ENCODE measurements at places on chromosomes 2 and 18.
A peak's percentile ranks its signal among the peaks of the same experiment; 100 is the strongest.

DNA sequence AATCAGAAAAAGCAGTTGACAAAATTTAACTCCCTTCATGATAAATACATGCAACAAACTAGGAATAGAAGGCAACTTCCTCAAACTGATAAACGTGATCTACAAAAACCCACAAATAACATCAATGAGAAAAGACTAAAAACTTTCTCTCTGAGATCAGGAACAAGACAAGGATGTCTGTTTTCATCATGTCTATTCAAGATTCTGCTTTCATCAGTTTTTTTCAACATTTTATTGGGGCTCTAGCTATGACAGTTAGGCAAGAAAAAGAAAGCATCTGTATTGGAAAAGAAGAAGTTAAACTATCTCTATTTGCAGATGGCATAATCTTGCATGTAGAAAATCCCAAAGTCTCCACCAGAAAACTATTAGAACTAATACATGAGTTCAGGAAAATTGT is 12.3 kb upstream of the CHST10 start:
- DNase-seq, result no peak

DNA sequence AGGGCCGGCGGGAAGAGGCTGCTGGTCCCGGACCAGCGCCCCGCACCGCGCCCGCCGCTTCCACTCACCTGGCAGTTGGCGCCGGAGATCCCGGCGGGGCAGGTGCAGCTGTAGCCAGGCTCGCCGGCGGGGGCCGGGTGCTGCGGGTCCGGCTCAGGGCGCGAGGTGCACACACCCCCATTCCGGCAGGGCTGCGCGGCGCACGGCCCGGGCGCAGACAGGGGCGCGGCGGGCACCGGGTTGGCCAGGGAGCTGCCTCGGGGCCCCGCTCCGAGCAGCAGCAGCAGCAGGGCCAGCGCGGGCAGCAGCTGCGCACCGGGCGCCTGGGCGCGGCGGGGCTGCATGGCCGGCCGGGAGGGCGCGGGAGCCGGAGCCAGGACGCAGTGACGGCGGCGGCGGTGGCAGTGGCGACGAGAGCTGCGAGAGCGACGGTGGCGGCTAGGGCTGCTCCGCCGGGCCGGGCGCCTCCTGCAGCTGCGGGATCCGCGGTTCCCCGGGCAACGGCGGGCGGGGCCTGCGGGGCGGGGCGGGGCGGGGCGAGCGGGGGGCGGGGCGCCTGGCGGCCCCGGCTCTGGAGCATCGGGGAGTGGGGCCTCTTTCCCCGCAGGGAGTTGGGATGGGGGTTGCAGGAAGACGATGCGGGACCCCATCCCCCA is at the start of gene DNER:
Gene DNER, minus strand, starts transcription at position 476 of the 656 bp plus-strand sequence. Its CDS starts 132 bp downstream, at position 344.
- DNase-seq, result peak; percentile 68

- no peak for DNase-seq
Measured at GRCh38 chr2:180872255-180872654, 108.2 kb upstream of the UBE2E3 start.

GRCh38 chr18:9869715-9870430 is 15.9 kb upstream of the TXNDC2 start:
- no peak for DNase-seq

DNA sequence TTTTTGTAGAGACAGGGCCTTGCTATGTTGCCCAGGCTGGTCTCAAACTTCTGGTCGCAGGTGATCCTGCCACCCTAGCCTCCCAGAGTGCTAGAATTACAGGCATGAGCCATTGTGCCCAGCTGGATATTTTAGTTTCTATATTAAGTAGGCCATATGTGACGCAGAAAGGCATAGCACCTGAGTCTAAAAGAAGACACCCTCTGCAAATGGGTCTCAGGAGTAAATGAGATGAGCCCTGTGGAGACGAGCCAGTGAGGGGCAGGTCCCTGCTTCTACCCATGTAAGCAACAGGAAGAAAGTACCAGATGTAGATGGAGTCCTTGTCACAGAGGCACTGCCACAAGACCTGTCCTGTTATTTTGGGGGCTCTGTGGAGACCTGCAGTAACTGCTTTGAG is 322.4 kb downstream of the PTPRM start:
- DNase-seq, result no peak
